ENCODE measurements at places on chromosomes 13 and 19. TPM values are rescaled to one million over a fixed set of nuclear protein-coding genes. Genes with fewer than 3 reads are reported as not detected.
A peak's percentile ranks its signal among the peaks of the same experiment; 100 is the strongest.

GRCh38 chr19:14383661-14384555 is 2.7 kb downstream of the ADGRE5 start:
- peak; percentile 64 for DNase-seq

- DNase-seq: no peak
Observed at GRCh38 chr13:46320821-46321220, 66.2 kb downstream of the RUBCNL start.

DNA sequence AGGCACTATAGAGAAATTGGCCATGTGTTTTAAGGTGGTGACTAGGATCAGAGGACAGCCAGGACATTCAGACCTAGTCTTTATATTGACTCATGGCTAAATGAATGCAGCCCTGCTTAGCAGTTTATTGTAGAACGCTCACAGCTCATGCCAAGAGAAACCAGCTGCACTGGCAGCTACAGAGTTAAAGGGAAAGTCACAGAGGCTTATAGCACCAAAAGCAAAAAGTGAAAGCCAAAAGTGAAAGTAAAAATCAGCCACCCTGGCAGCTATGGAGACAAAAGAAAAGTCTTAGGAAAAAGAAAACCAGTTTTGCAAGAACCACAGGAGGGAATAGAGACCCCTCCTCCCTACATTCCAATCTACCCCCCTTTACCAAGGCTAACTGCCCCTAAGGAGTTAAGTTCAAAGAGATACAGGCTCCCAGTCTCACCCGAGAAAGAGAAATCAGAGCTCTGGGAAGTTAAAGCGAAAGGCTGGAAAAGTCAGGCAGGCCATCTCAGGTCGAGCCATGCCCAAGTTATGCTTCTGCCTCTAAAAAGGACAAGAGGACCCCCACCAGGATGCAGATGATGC is 99.0 kb downstream of the ZNF429 start:
- peak; percentile 69 for DNase-seq

DNA sequence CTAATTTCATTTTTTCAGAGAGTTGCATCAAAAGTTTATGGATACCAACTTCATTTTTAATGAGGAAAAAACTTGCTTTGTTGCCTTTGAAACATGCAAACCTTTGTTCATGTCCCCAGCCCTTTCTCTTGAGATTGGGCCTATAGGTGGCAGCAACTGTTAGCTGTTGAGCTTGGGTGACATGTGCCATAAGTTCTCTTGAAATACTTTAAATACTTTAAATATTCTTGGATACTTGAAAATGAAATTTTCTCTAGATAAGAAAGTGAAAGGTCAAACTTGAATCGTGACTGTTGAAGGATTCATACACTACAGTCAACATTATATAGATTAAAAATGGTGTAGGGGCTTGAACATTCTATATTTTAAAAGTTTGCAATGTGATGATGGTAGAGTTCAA is 294.9 kb downstream of the NDFIP2 start:
- peak; percentile 73 for DNase-seq

DNA sequence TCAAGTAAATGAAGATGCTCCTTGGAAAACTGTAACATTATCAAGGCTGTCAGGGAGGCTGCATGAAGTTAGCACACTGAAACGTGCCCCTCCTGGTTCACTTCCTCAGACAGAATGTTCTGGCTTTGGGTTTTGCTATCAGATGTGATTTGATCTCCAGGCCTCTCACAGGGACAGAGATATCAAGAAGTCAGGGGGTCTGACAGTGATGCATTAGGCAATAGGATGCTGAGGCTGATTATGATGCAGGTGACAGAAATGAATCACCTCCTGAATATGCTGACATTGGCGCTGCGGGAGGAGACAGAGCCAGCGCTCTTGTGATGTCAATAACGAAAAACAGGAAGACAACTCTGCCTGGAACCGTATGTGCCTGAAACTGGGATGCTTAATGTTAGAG is 278.5 kb downstream of the DCT start:
- no peak for DNase-seq

GRCh38 chr19:37077501-37077933 is 716 bp upstream of the ZNF420 start:
- DNase-seq: no peak

DNA sequence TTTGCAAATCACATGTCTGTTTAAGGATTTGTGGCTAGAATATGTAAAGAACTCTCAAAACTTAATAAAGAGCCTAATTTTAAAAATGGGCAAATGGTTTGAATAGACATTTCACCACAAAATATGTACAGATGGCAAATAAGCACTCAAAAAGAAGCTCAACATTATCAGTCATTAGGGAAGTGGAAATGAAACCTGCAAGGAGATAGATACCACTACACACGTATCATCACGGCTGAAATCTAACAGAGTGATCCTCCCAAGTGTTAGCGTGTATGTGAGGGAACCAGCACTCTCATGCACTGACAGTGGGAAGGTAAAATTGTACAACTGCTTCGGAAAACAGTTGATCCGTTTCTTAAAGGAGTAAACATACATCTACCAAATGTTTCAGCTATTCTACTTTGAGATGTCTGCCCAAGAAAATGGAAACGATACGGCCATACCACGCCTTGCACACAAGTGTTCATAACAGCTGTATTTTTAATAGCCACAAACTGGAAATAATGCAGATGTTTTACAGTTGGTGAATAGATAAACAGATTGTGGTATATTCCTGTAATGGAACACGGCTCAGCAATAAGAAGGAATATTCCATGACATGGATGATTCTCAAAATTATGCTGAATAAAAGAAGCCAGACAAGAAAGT is 14.5 kb downstream of the ARHGEF7 start:
- DNase-seq: no peak

- no peak for DNase-seq
Observed at GRCh38 chr13:79560954-79561353, 80.0 kb downstream of the NDFIP2 start.

DNA sequence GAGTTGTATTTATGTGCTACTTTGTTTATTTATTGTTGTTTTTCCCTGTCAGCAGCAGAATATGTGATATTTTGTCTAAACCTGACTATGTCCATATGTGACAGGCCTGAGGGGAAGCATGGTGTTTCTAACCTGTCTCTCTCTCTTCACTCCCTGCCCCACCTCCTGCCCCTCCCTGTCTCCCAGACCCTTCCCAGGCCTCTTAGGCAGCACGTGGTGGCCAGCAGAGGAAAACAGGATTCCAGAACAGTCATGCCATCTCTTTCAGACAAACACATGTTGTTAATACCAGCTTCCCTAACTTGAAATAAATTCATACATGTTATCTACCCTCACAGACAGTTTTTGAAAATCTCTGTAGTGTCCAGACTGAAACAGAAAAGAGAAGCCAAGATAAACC is 31.0 kb upstream of the ATP11A start:
- peak; percentile 40 for DNase-seq

GRCh38 chr19:18932216-18932841 is 8.7 kb downstream of the HOMER3 start:
- DNase-seq: peak; percentile 56

DNA sequence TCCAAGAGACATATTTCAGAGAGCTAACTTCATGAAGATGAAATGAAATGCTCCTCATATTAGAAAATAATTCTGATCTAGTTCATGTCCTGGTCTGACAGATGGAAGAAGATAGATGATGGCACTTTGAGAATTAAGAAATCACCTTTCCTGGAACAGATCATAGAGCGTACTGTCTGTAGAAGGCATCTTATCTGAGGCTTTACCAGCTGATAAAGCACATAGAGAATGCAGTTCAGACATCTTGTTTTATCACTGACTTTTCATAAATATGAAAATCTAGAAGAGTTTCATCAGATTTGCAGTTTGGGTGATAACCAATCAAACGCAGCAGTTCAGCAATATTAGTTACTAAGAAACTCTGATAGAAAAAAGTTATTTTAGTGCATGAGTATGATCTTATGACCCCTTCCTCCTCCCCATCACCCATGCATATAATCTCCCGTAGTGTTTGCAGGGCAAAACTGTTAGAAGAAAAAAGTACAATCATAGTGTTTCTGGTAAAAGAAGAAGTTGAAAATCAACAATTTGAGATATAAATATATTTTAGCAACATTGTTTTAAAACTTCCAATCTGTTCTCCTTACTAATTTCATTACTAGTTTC is 585.2 kb downstream of the PCDH9 start:
- no peak for DNase-seq

DNA sequence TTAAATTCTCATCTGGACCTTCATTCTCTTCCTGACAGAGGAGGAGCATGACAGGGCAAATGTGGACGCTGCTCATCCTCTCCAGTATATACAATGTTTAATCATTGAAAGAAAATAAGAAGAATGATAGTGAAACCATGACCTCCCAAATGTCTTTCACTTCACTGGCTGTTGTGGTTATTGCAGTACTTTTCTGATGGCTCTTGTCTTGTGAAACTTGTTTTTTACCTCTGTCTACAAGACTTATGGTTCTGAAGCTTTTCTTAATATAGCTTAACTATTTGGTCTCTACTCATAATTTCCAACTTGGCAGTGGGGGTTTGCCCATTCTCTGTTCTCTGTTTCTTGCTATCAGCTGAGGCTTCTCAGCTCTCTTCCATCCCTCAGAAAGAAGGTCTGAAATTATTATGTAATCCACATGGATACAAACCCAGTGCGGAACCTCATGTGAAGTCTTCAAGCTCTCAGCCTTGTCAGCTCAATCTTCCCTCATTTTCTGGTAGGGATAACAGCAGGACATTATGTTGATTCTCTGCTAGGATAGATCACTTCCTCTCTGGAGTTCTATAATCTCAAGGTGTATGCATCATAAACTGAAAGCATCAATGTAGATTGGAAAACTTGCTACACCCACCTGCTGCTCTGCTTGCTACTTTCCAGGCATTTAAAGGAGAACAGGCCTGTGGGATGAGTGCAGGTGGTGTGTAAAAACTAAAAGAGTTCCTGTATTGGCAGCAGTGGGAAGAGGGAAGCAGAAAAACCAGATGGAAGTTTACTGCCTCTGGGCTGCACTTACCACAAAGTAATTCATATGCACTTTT is 250.3 kb upstream of the HTR2A start:
- no peak for DNase-seq

GRCh38 chr19:1468821-1469254 is 10.2 kb downstream of the C19orf25 start:
- DNase-seq: peak; percentile 34

- DNase-seq: peak; percentile 18
Observed at GRCh38 chr19:19627621-19628500, at the start of gene LPAR2. LPAR2 (minus strand) TSS chr19:19628220; CDS start chr19:19627275, 945 bp downstream.

- DNase-seq: no peak
Observed at GRCh38 chr13:28136916-28137315, 1.4 kb upstream of the PAN3 start.

GRCh38 chr19:2309734-2310362 is 1.9 kb upstream of the LINGO3 start:
- peak; percentile 20 for DNase-seq

DNA sequence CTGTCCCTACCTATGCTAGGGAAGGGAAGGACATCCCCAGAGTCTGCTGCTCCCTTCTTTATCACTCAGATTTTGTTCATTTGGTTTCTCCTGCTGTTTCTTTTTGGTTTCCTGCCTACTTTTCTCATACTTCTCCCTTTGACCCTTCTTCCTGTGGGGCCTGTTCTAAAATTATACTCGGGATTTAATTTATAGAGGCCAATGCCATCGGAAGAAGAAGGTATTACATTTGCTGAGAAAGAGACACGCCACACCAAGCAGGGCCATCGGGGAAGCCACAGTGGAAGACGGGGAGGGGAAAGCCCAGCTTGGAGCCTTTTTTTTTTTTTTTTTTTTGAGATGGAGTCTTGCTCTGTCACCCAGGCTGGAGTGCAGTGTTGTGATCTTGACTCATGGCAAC is 46.8 kb upstream of the FARP1 start:
- DNase-seq: no peak

- DNase-seq: no peak
Observed at GRCh38 chr13:56561327-56561726, 579.4 kb upstream of the PRR20A start.

GRCh38 chr13:74026753-74027152 is 107.5 kb downstream of the KLF12 start:
- DNase-seq: no peak

The PRR22 gene
- total RNA-seq: under 0.01 TPM

The MAP4K1 gene
- 0.32 TPM for total RNA-seq

The THOP1 gene
- 72.5 TPM for total RNA-seq

The PEG3 gene
- total RNA-seq: 0.32 TPM

The RAB4B gene
- total RNA-seq: 13.4 TPM

The LRRC63 gene
- under 0.01 TPM for total RNA-seq

The STARD13 gene
- total RNA-seq: 48.0 TPM

The LSM4 gene
- 131 TPM for total RNA-seq

The ZNF808 gene
- 23.3 TPM for total RNA-seq

The IQCN gene
- total RNA-seq: 0.97 TPM

The TMEM38A gene
- 2.2 TPM for total RNA-seq

The ZNF90 gene
- 0.97 TPM for total RNA-seq
